ENCODE measurements at places on chromosomes 2 and 18. TPM values are rescaled to one million over a fixed set of nuclear protein-coding genes. Genes with fewer than 3 reads are reported as not detected.

The DHRS9 gene
- not detected for polyA plus RNA-seq

The IL1RL1 gene
- polyA plus RNA-seq, result not detected

The MARCHF4 gene
- polyA plus RNA-seq, result 13.0 TPM

The G6PC2 gene
- polyA plus RNA-seq, result not detected

The ZNG1B gene
- 106 TPM for polyA plus RNA-seq

The POU3F3 gene
- polyA plus RNA-seq, result 72.0 TPM

The GALR1 gene
- polyA plus RNA-seq, result 0.14 TPM

The TFPI gene
- 0.51 TPM for polyA plus RNA-seq

The KDM3A gene
- 51.2 TPM for polyA plus RNA-seq
